ENCODE measurements at places on chromosomes 3 and 15.

DNA sequence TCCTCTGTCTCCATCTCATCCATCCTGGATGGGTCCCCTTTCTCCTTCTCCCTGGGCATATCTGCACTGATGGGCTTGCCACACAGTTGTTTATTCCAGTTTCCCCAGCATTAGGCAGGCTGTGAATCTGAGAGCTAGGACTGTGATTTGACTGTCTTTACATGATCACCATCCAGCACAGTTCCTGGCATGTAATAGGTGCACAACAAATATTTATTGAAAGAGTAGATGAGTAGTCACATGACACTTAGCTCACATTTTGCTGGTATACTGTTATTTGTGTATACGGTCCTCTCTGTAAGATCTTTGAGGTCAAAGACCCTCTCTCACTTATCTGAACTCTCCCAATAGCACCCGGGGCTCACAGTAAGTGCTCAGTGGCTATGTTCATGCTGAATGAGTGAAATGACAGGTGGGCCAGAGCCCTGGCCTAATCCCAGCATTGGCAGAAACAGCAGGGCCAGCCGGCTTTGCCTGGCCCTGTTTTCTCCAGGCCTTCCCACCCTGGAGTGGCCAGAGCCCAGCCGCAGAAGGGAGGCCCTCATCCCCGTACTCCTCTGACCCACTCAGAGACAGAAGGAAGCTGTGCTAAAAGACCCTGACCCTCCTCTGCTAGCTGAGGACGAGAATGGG lies 16.2 kb upstream of the BAHD1 start:
- no peak for DNase-seq

- peak; percentile 75 for DNase-seq
Observed at GRCh38 chr3:18556503-18557135, 131.5 kb upstream of the SATB1 start.

- DNase-seq: no peak
Observed at GRCh38 chr3:55947406-55947805, 460.3 kb upstream of the WNT5A start.

DNA sequence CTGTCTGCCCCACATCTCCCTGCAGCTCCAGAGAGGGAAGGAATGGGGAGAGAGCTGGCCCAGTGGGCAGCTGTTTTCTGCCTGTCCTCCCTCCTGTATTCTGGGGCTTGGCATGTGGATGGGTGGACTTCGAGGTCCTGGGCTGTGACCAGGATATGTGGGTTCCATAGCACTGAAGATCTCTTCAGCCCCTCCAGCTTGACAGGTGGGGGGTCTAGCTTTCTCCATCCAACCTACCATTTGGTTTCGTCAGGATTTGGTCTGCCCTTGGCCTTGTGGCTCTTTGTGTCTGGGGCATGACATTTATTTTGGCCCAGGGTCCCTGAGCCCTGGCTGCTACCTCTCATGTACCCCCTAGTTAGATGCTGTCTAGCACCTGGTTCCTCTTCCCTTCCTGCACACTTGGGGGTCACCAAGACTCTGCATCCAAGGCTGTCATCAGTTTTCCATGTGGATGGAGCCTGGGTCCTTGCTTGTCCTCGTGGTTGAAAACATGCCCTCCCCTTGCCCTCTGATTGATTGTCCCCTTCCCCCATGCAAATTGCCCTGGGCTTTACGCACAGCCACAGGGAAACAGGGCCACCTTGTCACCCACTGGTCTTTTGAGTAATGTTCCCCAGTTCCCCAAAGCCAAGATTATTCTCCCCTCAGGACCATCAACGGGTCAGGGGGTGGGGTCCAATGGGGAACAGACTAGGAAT lies 3.2 kb downstream of the EPHB3 start:
- DNase-seq: no peak
